Suppressor macrophage treated with lipopolysaccharide for 4 hours (primary cell): ENCODE measurements at places on chromosomes 6 and 20.

DNA sequence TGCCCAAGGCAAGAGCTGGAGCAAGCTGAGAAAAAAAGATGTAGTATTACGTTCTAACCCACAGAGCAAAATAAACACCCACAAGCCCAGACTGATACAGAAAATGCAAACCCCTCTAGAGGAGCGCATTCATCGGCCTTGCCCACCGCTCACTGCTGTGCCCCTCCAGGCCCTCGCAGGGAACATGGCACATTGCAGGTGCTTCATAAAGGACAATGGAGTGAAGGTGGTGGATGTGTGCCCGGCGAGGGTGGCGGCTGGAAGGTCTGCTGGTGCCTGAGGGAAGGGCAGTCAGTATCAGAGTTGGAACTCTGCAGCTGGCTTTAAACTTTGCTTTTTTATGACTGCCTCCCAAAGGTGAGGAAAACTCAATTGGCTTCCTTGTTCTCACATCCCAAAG lies 18.5 kb upstream of the IRF4 start:
- DNase-seq, result no peak

DNA sequence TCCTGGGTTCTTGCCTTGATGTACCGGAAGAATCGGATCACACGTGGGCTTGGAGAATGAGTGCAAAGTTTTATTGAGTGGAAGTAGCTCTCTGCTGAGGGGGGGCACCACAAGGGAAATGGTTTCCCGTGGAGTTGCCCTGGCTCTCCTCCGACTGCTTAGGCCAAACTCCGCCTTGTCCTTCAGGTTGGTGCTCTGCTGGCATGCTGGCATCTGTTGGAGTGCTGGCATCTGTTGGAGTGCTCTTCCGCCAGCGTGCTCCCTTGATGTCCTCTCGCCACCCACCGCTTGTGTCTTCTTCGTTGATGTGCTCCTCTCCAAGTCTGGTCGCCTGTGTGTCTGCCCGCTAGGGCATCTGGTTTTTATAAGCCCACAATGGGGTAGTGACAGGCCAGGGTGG lies 317.1 kb upstream of the HSF2 start:
- no peak for DNase-seq

GRCh38 chr6:122717350-122717749 lies 62.2 kb upstream of the FABP7 start:
- DNase-seq, result peak; percentile 84

DNA sequence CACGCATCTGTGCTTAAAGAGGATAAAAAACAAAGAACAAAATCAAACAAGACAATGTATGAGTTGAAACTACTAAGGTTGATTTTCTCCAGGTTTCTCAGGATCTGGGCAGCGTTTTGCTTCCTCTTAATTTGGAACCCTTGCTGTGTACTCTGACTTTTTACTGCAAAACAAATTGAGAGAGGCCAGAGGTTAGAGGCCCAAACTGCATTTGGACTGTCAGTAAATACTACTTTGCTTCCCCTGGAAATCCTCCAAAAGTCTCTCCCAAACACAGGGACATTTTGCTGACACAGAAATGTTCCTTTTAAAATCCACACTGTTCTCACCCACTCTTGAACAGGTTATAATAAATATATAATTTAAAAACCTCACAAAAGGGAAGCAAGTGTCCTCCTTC lies 1.1 kb downstream of the ARG1 start:
- no peak for DNase-seq

DNA sequence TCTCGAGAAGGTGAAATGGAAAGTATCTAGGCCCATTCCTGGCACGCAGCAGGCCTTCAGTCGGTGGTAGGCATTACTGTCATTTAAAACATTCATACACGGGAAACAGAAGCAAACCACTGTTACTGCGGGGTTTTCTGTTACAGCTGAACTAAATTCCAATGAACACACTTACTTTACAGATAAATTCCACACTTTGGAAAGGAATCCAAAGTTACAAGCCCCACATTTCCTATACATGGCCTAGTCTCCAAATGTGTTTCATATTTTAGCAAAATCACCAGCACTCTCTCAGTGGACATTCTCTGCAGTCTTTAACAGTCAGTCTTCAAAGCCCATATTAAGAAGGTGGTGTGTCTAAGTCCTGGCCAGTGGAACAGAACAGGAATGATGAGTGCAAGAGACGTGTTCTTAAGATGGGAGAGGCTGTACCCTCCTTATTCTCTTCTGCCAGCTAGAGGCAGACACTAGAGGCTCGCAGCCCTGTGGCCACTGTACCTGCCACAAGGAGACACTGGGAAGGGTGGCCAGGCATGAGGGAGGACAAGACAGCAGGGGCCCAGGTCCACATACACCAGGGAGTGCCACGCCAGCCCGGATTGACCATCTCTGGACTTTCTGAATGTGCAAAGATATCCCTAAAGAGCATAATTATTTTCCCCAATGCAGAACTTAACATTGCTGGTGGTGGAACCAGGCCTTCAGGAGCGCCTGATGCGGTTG lies 76.4 kb downstream of the CDC5L start:
- no peak for DNase-seq

DNA sequence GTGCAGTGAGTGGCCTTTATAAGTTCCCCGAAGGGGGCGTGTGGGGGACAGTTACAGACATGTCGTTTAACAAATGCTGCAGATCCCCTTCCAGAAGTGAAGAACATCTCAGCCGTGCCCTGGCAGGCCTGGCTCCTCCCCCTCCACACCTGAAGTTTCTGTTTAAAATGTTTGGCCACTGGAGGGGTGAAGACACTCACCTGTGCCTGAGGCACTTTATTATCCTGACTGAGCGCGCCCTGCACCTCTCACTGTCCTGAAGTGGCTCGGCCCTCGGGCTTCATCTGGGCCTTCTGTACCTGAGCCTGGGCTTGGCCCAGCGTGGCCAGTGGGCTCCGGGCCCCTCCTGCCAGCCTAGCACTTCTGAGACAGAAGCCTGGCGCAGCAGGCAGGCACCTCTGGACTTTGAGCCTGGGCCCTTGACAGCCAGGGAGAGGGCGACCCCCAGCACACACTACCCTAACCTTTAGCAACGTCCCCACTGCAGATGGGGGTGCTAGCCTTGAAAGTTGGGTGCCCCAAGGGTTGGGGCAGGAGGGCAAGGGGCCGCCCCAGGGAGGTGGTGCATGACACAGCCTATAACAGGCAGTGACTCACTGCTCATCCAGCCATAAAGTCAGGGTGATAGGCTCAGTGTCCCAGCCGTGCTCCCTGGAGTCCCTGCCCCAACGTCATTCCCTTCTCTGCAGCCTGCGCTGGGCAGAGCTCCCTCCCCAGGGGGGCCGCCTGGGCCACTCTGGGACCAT lies 13.6 kb upstream of the GATA5 start:
- no peak for DNase-seq

- DNase-seq, result no peak
Observed at GRCh38 chr6:39820553-39820952, 28.4 kb downstream of the DAAM2 start.

DNA sequence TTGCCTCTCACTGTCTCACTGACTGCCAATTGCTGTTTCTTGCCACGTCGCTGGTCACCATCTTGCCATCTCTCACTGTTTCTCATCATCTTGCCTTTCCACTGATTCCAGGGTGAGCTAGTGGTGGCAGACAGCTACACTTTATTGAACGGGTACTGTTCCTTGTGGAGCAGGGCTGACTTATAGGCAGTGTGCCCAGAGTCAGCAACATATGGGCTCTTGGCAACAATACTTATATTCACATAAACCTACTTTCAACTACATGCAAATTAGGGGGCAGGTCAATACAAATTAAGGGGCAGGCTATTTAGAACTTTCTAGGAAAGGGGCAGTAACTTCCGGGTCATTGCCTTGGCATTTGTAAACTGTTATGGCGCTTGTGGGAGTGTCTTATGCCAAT lies 186.2 kb upstream of the SYNDIG1 start:
- no peak for DNase-seq

DNA sequence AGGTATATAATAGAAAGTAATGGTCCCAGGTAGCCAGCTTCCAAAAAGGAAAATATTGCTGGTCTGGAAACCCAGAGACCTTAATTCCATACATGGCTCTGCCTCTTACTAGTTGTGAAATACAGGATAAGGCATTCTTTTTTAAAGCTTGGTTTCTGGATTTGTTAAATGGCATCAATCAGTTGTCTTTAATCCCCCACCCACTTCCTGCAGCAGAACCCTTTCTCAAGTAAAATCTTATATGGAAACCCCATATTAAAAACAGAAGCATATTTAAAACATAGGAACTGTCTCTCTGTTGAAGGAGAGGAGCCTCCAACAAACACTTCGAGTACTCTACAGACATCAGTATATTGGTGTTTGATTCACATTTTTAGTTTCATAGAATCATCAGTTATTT lies 6.2 kb upstream of the LCA5 start:
- DNase-seq, result no peak

- DNase-seq, result peak; percentile 64
Observed at GRCh38 chr6:34273242-34273805, 24.5 kb upstream of the SMIM29 start.

DNA sequence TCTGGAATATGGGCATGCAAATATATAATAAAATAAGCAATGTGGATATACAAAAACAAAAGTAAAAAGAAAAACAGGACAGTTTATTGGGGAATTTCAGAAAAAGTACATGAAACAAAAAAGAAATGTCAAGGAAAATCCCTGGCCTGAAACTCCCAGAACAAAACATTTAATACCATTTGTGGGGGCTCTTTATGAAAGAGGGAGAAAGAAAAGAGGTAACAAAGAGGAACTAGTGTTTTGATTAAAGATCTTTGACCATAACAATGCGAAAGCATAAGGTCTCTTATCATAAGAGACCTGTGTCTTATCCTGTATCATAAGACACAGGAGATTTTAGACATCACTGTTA lies 88.6 kb upstream of the ARID1B start:
- DNase-seq, result peak; percentile 25

GRCh38 chr20:58604128-58604881 lies 46.8 kb upstream of the STX16 start:
- DNase-seq, result no peak

- DNase-seq, result no peak
Observed at GRCh38 chr20:10023911-10024310, 10.9 kb upstream of the ANKEF1 start.

DNA sequence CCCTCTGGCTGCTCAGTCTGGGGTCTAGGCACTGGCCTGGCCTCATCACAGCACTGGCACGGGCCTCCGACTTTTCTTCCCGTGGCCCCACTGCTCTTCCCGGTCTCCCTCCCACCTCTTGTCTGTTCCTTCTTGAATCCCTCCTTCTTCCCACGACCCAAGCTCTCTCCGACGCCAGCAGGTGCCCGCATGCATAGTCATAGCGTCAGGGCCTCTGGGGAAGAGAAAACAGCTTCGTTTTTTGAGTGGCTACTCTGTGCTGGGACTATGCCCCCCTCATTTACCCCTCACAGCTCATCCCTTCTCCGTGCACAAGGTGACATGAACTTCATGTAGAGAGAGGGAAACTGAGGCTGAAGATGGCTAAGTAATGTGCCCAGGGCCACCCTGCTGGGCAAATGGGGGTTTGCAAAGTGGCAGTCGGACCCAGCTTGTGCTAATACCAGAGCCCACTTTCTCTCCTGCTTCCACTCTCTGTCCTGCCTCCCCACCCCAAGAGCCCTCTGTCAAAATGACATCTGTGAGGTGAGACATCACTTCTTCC lies 59.2 kb downstream of the SYNJ2 start:
- DNase-seq, result no peak

DNA sequence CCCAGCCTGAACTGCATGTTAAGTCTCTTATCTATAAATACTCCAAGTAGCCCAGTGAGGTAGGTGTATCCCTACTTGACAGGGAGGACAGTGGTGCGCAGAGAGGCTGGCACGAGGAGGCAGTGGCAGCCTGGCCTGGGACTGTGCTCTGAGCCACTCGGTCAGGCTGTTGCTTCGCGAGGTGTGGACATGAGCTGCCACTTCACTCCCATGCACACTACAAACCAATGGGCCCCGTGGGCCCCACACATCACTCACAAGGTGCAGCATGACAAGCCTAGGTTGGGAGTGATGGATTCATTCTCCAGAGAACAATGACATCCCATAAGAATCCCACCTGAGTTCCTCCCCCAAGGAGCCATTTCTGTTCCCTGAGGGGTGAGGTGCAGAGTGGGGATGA lies 54.9 kb downstream of the TMEM242 start:
- no peak for DNase-seq

DNA sequence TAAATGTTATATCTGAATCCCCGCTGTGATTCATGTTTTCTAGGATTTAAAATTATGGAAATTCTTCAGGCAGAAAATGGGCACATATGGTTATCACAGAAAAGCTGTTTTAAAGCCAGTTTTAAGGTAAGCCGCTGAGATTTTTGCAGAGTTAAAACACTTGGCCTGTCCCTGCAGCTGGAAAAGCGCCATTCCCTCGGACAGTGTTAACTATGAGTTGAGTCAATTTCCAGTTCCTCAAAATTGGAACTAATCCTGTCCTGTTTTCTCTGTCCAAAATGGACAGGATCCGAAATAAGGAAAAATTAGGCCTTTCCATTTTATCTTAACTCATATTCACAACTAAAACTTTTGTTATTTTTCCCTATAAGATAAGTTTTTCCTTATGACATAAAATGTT lies 225.2 kb downstream of the SAMD5 start:
- DNase-seq, result no peak

- DNase-seq, result no peak
Observed at GRCh38 chr6:30889921-30890645, 5.8 kb downstream of the DDR1 start.

DNA sequence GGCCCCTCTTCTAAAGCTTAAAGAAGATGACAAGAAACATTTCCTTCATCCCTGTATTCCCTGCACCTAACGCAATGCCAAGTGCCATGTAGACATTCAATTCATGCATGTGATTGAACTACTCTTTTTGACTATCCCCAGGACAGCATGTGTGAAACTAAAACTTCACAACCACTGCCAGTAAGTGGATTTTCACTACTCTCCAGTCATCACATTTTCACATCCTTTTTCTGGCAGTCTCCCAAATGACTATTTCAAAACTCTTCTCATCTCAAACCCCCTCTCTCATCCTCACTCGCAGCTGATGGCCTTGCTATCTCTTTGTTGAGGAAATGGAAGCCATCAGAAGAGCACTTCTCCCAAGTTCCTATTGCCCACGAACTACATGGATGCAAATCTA lies 122.6 kb downstream of the OPRM1 start:
- DNase-seq, result peak; percentile 93

DNA sequence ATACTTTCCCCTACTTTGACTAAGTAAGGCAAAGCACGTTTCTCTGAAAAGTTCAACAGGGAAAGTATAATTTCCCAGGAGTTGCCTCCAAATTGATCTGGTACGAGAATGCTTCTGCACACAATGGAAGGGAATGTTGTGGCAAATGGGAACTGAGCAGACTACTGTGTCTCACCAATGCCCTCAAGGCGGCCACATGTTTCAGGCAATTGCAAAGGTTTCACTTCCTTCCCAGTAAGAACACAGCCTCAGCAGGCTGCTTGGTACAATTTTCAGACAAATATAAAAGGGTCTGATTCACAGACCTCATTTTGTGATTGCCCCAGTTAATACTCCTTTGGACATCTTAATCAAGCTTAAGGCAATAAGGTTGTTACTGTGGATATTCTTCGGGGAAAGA lies 71.2 kb downstream of the KIAA0319 start:
- DNase-seq, result peak; percentile 65
